ENCODE measurements at places on chromosomes 1 and 21.

GRCh38 chr1:175656416-175656815, 87.0 kb downstream of the TNR start:
- DNase-seq: no peak

GRCh38 chr1:61638296-61638695, 86.6 kb downstream of the TM2D1 start:
- DNase-seq: no peak

DNA sequence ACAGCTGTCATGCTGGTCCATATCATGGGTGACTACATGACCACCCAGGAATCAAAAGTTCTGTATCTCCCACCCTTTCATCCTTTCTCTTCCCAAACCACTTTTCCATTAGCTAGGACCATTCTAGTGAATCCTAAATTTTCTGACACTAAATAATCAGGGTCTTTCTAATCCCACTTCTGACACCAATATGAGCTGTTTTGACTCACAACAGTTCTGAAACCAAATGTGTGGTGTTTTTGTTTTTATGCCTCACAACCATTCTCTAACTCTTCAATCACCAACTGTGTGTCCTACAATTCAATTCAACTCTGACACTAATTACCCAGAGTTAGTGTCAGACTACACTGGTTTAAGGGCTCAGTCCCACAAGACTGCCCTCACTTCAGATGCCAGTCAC, 63.9 kb downstream of the SMYD2 start:
- no peak for DNase-seq

GRCh38 chr1:196481616-196482015, 126.6 kb downstream of the KCNT2 start:
- no peak for DNase-seq

DNA sequence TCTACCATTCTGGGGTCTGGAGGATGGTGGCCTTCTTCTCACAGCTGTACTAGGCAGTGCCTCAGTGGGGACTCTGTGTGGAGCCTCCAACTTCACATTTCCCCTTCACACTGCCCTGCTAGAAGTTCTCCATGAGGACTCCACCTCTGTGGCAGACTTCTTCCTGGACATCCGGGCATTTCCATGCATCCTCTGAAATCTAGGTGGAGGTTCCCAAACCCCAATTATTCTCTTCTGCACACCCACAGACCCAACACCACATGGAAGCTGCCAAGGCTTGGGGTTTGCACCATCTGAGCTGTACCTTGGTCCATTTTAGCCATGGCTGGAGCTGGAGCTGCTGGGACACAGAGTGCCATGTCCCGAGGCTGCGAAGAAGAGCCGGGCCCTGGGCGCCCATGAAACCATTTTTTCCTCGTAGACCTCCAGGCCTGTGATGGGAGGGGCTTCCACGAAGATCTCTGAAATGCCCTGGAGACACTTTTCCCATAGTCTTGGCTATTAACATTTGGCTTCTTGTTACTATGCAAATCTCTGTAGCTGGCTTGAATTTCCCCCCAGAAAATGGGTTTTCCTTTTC, 170.5 kb downstream of the FOXD2 start:
- no peak for DNase-seq

GRCh38 chr1:3429320-3429719, 25.1 kb upstream of the ARHGEF16 start:
- DNase-seq: no peak

- DNase-seq: no peak
Measured at GRCh38 chr1:91827459-91828321, 58.3 kb downstream of the TGFBR3 start.

GRCh38 chr1:13699936-13700520, at the start of gene PRDM2:
PRDM2 (plus strand) TSS chr1:13700188; CDS start chr1:13715606, 15,418 bp downstream.
- DNase-seq: no peak

- DNase-seq: no peak
Measured at GRCh38 chr1:183293876-183294275, 107.8 kb downstream of the LAMC2 start.

DNA sequence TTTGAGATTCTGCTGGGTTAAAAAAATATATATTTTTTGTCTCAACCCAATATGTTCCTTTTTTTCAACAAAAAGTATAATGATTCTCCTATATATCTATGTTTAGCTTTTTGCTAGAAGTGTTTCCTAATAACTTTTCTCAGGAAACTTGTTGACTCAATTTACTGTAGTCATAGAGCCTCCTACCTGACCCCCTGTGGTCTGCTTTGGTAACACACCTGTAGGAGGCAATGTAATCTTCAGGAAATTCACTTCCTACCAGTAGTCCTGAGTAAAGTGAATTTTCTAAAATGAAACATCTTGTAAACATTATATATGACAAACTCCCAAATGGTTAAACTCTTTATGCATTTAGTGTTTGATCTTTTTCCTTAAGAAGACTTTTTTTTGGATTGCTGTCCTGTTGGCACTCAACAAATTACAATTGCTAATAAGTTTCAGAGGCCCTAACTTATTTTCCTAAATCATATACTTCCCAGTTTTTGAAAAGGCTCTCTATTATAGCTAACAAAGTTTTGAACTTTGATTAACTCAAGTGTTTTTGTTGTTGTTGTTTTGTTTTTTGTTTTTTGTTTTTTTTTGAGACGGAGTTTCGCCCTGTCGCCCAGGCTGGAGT, 118.3 kb downstream of the OLFML2B start:
- no peak for DNase-seq

- DNase-seq: no peak
Measured at GRCh38 chr1:48943393-48943792, 166.7 kb upstream of the BEND5 start.

GRCh38 chr1:201405484-201405831, 6.3 kb upstream of the LAD1 start:
- no peak for DNase-seq

DNA sequence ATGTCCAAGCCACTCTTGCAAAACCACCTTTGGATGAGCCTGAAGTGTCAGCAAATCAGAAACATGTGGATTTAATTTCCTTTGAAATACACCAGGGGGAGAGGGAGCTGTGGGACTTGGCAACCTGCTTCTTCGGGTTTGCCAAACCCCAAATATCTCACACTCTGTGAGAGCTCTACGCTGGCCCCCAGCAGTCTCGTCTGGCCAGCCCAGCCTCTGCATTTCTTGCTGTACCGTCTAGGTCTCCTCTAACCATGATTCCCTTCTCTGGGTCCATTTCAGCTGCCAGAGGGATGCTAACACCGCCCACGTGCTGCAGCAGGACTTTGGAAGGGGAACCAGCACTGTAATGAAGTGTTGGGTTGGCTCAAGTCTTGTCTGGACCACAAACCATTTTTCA, 114.6 kb downstream of the MRPS6 start:
- DNase-seq: no peak

- peak; percentile 53 for DNase-seq
Measured at GRCh38 chr21:20971296-20971921, 26.8 kb upstream of the NCAM2 start.

DNA sequence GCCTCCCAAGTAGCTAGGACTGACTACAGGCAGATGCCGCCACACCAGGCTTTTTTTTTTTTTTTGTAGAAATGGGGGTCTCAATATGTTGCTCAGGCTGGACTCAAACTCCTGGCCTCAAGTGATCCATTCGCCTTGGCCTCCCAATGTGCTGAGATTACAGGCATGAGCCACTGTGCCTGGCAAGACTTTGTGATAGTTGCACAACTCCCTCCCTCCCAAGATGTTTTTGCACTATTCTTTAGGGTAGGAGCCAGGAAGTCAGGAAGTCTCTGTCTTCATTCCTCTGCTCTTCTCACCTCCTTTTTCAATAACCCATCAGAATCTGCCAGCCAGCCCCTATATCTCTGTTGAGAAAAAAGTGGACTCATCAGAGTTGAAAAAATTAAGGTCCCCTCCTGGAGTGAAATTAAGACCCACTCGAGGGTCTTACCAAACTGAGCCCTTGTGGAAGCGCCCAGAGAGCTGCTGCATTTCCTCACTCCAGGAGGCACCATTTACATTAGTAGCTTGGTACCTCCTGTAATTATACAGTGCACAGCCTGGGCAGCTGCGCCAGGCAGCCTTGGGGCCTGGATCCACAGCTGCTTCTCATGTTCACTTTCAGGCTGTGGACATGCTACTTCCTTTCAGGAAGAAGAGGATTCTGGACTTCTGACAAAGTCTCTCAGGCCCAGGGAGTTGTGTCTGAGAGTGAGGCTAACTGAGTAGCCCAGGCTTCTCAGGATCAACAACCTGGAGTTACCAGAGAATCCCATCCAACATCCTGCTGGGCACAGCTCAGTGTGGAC, 24.0 kb downstream of the TCEA3 start:
- no peak for DNase-seq

DNA sequence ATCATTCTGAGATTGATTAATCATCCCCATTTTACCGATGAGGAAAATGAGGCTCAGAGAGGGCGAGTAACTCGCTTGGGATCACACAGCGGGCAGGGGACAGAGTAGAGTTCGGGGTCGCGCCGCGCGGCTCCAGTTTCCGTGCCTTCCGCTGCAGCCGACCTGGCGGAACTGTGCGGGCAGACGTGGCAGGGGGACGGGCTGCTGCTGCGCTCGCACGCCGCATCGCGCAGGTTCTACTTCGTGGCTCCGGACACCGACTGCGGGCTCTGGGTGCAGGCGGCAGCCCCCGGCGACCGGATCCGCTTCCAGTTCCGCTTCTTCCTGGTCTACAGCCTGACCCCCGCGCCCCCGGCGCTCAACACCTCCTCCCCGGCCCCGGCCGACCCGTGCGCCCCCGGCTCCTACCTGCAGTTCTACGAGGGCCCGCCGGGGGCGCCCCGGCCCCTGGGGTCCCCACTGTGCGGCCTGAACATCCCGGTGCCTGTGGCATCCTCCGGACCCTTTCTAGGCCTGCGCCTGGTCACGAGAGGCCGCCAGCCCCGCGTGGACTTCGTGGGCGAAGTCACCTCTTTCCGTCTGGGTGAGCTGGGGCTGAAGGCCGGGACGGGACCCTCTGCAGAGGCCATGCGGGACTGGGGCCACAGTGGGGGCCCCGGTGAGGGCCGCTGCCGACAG, 2.3 kb downstream of the LDLRAD2 start:
- DNase-seq: no peak

DNA sequence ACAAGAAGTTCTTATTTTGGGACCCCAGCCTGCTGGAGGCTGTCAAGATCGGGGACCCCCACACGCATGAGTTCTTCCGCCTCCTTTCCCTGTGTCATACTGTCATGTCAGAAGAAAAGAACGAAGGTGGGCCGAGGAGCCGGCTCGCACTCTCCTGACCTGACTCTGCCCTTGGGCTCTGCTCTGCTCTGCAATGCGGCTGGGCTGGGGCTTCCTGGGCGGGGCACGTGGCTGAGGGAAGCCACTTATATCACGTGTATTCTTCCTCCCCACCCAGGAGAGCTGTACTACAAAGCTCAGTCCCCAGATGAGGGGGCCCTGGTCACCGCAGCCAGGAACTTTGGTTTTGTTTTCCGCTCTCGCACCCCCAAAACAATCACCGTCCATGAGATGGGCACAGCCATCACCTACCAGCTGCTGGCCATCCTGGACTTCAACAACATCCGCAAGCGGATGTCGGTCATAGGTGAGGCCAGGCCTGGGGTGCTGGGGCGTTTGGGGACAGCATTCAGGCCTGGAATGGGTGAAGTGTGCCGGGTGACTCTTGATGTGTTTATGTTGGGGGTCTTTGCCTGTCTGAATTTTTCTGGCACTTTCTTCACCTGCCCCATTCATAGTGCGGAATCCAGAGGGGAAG, 17.6 kb downstream of the ATP8B2 start:
- no peak for DNase-seq

- no peak for DNase-seq
Measured at GRCh38 chr1:175804561-175804960, 61.2 kb upstream of the TNR start.

DNA sequence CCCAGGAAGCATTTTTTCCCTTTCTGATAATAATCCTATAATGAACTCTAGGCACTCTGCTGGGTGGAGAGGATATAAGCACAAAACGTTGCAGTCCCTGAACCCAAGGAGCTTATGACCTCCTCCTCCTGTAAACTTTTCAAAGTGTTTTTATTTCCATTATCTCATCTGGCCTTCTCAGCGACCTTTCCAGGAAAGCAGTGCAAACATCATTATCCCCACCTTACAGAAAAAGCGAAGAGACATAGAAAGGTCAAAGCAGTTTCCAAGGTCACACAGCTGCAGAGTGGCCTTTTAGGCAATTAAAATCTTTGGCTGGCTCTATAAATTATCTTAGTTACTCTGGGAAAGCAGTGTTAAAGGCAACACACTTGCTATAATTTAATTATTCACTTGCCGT, 63.8 kb downstream of the OLFML3 start:
- DNase-seq: no peak

DNA sequence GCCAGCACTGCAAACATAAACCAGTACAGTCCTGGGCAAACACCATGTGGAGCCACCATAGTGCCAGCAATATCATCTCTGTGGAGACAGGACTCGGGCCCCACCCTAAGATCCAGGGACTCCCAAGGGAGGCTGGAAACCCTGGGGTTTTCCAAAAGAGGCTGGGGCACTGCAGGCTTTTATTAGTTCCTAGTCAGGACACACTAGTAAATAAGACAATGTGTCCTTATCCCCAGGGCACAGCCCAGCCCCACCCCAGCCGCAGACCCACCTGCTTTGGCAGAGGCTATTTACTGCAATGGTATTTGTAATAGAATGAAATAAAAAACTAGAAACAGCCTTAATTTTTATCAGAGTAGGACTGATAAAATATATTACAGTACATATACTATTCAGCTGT, 486 bp upstream of the GJB3 start:
- DNase-seq: no peak

- no peak for DNase-seq
Measured at GRCh38 chr1:183769956-183770815, 34.7 kb upstream of the RGL1 start.

GRCh38 chr1:219081943-219082925, 91.4 kb upstream of the LYPLAL1 start:
- DNase-seq: no peak

- DNase-seq: peak; percentile 22
Measured at GRCh38 chr1:21124846-21125245, 51.9 kb downstream of the EIF4G3 start.

DNA sequence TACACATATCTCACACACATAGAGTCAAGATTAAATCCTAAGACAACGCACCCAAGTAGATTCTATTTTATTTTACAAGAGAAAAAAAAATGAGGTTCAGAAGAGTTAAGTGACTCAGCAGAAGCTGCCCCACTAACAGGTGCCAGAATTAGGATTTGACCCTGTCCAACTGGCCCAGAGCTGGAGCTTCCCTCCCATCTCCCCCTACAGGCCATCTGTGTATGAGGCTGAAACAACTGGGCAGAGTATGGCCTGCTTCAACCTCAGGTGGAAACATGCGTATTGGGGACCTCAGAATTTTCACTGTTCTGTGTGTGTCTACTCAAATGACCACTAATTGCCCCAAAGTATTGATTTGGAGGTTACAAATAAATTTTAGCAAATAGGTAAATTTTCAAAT, 29.9 kb downstream of the PSMG1 start:
- DNase-seq: no peak
